ENCODE measurements at places on chromosomes 2 and 18. TPM values are rescaled to one million over a fixed set of nuclear protein-coding genes. Genes with fewer than 3 reads are reported as not detected.

DNA sequence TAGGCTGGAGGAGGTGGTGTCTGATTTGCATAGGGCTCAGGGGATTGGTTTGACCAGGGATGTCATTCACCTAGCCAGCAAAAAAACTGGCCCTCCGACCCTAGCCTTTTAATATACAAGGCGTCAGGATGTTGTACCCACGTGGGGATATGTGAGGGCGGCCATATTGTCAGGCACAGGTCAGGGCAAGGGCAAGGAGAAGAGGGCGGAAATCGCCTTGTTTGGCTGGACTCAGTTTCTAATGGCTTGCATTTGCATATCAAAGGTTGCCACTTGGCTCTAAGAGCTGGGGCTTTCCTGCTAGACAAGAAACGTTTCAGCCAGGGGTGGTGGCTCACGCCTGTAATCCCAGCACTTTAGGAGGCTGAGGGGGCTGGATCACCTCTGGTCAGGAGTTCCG lies 24.9 kb upstream of the PDCL3 start:
- H3K4me3 ChIP-seq = no peak overlapping the region
- peaks cover 4% of the 10 kb centered on the region for H3K4me1 ChIP-seq
- DNase-seq = no peak
- no peak overlapping the region for H3K27ac ChIP-seq
- no peaks in the 10 kb centered on the region for H3K36me3 ChIP-seq

Gene ADD2
- total RNA-seq = 26.9 TPM

Gene TLX2
- total RNA-seq = 0.18 TPM

DNA sequence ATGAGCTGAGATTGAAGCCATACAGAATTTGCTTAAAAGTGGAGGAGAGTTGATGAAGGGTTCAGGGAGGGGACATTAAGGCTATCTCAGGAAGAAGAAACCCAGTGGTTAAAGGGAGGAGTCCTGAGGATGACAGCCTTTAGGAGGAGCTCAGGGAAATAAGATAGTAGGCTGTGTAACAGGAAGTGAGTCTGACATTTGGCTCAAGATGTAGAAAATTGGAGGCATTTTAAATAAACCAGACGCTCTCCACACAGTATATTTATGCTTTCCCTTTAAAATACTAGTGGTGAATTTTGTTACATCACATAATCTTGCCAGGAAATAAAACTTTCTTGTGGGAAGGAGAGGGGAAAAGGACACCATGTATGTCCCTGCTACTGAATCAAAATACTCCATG lies 11.6 kb downstream of the KCNH7 start:
- H3K27ac ChIP-seq = no peak overlapping the region
- H3K36me3 ChIP-seq = no peaks in the 10 kb centered on the region
- H3K4me3 ChIP-seq = no peak overlapping the region
- DNase-seq = no peak
- no peaks in the 10 kb centered on the region for H3K4me1 ChIP-seq

Gene ME2
- total RNA-seq = 178 TPM

Gene STPG4
- total RNA-seq = 0.14 TPM

GRCh38 chr2:218245214-218245613 lies 15.6 kb upstream of the GPBAR1 start:
- peaks cover 79% of the 10 kb centered on the region for H3K36me3 ChIP-seq
- peak overlapping the region; percentile 72 for H3K27ac ChIP-seq
- no peak for DNase-seq

Gene ALLC
- total RNA-seq = not detected

GRCh38 chr2:182941121-182941722 lies 74.8 kb upstream of the FRZB start:
- no peak overlapping the region for H3K4me3 ChIP-seq
- H3K4me1 ChIP-seq = no peaks in the 10 kb centered on the region
- H3K27me3 ChIP-seq = no peaks in the 10 kb centered on the region
- H3K36me3 ChIP-seq = peaks cover 13% of the 10 kb centered on the region

DNA sequence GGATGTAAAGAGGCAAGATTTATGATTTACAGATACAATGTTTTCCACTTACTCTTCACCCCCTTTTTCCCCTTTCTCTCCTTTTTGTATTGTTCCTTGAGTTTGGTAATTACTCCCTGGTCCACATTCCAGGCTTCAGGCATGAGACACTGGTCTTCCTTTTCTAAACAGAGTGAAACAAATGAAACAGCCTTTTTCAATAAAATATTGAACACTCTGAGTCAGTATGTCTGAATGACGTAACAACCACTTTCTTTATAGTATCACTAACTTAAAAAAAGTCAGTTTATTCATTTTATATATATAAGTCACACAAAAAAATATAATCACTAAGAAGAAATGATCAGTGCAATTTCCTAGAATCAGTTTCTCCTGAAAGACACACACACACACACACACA lies 79.7 kb downstream of the STRN start:
- H3K4me3 ChIP-seq = no peak overlapping the region
- H3K27ac ChIP-seq = no peak overlapping the region
- no peaks in the 10 kb centered on the region for H3K27me3 ChIP-seq
- peaks cover 28% of the 10 kb centered on the region for H3K36me3 ChIP-seq
- DNase-seq = no peak
- peaks cover 8% of the 10 kb centered on the region for H3K4me1 ChIP-seq

DNA sequence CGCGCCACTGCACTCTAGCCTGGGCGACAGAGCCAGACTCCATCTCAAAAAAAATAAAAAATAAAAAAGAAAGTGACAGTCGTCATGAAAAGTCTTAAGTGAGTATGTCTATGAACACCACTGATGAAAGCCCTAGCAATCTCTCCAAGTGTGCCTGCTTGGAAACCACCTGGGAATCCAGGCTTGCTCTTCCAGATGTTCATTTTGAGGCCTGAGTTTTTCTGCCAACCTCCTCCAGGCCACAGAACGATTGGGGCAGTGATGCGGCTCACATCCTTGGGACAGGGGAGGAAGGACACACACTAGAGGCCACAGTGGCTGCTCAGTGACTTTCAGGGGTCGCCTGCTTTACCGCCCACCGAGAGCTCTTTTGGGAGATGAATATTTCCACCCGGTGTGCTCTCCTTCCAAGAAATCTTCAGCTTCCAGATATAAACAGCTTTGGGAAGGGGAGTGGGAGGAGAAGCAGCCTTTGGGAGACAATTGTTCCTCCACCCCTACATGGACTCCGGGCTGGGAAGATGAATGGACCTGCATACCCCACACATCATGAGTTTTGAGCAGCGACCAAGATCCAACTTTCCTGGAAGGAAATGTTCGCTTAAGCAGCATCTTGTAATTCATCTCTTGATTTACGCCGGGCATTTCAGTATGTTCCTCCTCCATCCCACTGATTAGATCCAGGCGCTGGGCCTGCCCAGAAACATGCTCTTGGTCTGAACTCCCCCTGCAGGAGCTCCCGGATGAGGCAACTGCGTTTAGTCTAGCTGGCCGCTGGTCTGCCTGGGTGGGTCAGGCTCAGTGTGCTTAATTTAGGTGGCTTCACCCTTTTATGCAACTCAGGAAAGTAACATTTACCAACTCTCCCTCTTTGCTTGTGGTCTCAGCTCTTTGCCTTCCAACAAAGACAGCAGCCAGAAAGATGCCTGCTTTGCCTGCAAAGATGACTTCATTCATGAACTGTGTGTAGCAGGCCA lies 6.2 kb upstream of the ARMC9 start:
- H3K36me3 ChIP-seq = no peaks in the 10 kb centered on the region
- no peak for DNase-seq
- no peak overlapping the region for H3K4me3 ChIP-seq
- no peaks in the 10 kb centered on the region for H3K4me1 ChIP-seq
- H3K27ac ChIP-seq = no peak overlapping the region

- no peaks in the 10 kb centered on the region for H3K4me1 ChIP-seq
- no peaks in the 10 kb centered on the region for H3K36me3 ChIP-seq
- no peak overlapping the region for H3K27ac ChIP-seq
- DNase-seq = no peak
- H3K4me3 ChIP-seq = no peak overlapping the region
Measured at GRCh38 chr18:11114653-11115052, 34.7 kb downstream of the PIEZO2 start.

DNA sequence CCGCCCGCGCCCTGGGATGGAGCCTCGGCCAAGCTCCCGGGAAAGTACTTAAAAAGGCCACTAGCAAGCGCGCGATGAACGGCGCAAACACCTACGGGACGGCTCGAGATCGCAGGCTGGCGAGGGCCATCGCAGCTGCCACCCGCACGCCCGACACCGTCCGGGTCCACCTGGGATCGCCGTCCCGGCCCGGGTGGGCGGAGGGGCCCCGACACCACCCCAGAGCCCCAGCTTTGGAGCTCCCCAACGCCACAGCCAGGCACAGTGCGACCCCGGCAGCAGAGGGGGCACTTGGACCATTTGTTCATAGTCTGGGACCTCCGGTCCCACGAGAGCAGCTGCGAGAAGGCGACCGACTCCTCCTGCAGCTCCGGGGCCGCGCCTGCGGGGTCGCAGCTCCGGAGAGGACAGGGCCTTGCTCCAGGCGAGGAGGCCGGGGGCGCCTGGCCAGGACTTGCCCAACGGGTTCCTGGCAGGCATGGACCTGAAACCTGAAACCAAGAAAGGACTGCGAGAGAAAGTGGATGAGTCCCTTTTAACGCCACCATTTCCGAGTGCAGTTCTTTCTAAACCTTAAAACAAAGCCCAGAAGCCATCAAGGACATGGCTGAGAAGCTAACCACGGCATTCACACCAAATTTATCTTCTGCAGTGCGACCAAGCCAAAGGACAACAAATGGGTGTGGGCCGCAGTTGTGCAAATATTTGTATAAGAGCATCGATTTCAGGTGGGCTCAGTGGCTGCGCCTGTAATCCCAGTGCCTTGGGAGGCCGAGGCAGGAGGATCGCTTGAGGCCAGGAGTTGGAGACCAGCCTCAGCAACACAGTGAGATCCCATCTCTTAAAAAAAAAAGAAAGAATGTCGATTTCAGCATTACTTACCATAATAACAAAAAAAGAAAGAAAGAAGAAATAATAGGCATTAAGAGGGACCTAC lies 54.0 kb upstream of the IMP4 start:
- no peaks in the 10 kb centered on the region for H3K4me1 ChIP-seq
- H3K36me3 ChIP-seq = no peaks in the 10 kb centered on the region
- H3K27ac ChIP-seq = no peak overlapping the region
- no peak for DNase-seq

- H3K4me3 ChIP-seq = no peak overlapping the region
- peaks cover 3% of the 10 kb centered on the region for H3K4me1 ChIP-seq
- no peak overlapping the region for H3K27ac ChIP-seq
- DNase-seq = peak; percentile 24
- H3K36me3 ChIP-seq = no peaks in the 10 kb centered on the region
Measured at GRCh38 chr2:206225435-206226232, 48.8 kb upstream of the ZDBF2 start.

Gene LRRC30
- not detected for total RNA-seq

Gene G6PC2
- total RNA-seq = not detected

DNA sequence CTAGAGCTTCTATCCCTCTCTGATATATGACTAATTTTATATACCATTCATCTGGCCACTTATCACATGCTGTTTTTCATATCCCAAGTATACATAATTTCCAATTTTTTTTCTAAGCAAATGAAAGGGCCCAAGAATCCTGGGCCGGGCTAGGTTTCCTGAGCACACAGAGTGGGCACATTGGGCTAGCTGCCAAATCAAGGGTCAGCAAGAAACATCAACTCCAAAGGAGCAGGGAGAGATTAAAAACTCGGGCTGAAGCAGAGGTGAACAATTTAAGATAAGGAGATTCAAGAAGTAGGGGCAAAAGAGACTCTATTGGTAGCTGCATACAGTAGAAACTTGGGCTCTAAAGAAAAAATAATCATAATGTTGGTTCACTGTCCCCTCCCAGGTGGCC lies 39.0 kb downstream of the OLA1 start:
- no peaks in the 10 kb centered on the region for H3K4me1 ChIP-seq
- no peak overlapping the region for H3K4me3 ChIP-seq
- H3K27ac ChIP-seq = no peak overlapping the region
- H3K36me3 ChIP-seq = peaks cover 4% of the 10 kb centered on the region

DNA sequence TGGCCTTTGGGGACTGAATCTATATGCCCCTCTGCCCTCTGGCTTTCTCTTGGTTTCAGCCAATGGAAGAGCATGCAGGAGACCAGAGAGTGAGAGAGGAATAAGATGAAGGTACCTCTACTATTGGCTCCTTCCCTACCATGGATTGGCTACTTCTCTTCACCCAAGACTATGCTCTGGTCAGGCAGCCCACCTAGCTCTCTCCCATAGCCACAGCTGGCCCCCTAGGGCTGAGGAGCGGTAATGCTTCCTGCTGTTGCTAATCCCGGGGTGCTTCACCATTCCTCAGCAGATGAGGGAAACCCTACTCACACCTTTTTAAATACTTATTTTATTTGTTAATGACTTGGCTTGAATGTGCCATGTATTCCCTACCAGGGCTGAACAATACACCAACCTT lies 142.4 kb downstream of the MREG start:
- no peaks in the 10 kb centered on the region for H3K27me3 ChIP-seq
- H3K27ac ChIP-seq = no peak overlapping the region
- H3K36me3 ChIP-seq = no peaks in the 10 kb centered on the region
- peak; percentile 20 for DNase-seq

Gene CTAGE1
- total RNA-seq = not detected

DNA sequence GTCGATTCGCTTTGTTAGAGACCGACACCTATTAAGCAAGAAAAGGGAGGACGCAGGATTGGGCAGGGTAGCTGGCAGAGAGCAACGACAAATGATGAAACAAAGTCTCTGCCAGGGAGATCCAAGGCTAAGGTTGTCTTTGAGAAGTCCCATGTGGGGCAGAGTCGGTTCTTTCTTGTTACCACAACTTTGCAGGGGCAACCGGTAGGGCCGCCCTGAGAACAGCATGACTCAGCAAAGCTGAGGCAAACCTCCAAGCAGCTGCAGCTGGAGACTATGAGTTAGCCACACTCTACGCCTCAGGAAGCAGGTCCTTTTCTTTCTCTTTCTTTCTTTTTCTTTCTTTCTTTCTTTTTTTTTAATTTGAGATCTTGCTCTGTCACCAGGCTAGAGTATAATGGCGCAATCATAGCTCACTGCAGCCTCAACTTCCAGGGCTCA lies 452.3 kb upstream of the ID2 start:
- peak overlapping the region; percentile 40 for H3K27ac ChIP-seq
- no peaks in the 10 kb centered on the region for H3K36me3 ChIP-seq

Gene CDH2
- total RNA-seq = not detected

Gene LYG2
- not detected for total RNA-seq

DNA sequence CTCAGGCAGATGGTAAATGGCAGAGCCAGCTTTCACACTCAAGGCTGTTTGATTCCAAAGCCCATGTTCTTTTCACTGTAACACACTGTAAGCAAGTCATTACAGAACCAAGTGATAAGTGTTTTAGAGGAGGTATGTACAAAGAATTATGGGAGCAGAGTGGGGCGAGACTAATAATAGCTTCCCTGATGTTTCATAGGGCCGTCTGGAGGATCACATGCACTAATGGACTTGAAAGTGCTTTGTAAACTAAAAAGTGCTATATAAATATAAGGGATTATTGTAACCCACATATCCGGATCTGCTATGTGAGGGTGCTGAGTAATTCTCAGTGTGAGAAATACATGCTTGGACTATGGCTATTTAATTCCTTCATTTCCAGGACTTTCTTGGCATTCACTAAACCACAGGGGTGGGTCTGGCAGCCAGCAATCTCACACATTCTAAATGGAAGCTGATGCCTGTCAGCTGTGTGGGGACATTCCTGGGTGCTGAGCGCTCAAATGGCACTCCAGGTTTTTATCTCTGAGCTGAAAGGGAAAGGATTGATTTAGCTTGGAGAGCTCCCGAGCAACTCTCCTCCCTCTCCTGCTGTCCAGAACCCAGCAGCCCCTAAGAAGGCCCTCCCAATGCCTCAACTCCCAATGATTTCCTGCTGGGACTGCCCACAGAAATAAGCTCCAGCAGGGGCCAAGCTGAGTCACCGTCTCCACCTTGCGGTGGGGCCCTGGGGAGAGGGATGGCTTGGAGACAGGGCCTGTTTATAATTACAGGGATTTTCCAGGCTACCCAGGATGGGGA lies 222.8 kb downstream of the SOX11 start:
- H3K36me3 ChIP-seq = no peaks in the 10 kb centered on the region
- DNase-seq = no peak
- H3K4me1 ChIP-seq = no peaks in the 10 kb centered on the region
- H3K27ac ChIP-seq = no peak overlapping the region
- no peaks in the 10 kb centered on the region for H3K27me3 ChIP-seq
- no peak overlapping the region for H3K4me3 ChIP-seq
